Cardiac septum (tissue), 1 donor: ENCODE measurements at places on chromosomes 5 and 9.

- DNase-seq = no peak
These were observed 146.5 kb downstream of the MEF2C start for GRCh38 chr5:88736494-88736893.

GRCh38 chr5:109199799-109200620, 209.8 kb downstream of the PJA2 start:
- DNase-seq = no peak

DNA sequence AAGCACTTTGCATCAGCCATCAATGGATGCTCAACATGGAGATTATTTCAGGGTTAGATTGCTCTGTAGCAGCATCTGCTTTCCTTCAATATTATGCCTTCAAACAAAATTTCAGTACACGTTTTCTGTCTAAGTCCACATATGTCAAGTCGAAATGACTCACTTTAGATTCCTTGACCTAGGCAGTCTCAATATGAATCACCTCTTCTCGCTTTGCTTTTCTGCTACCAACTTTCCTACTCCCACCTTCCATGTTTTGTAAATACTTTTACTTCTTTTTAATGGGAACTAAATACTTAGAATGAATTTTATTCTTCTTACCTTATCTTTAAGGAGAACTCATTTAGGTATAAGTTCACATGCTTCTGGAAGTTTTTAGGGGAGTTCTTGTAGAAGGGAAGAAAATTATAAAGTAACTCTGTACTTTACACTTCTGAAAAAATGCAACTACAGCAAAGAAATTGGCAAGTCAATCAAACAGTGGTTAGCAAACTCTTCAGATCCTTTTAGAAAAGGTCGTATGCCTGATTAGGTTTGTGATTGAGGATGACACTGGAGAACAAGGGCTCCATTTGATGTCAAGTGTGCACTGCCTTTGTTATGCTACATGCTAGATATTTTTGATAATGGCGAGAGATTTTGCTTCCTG, 478.5 kb upstream of the SMARCA2 start:
- DNase-seq = no peak

DNA sequence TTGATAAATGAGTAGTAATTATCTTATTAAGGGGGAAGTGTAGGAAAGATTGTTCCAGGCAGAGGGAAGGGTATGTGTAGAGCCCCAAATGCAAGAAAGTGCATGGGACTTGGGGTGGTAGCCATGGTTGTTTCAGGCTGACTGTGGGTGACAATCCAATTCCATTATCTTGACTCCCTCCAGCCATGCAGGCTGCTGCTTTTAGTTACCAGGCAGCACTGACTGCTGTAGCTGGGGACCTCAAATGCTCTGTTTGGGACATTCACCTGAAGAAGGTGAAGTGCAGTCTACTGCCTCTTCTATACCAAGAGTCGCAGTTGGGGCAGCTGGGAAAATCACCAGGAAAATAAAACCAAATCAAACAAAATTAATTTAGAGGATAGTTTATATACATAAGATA, 102.4 kb upstream of the NR3C1 start:
- no peak for DNase-seq

- no peak for DNase-seq
These were observed 32.3 kb upstream of the UBTD2 start for GRCh38 chr5:172315587-172316493.

DNA sequence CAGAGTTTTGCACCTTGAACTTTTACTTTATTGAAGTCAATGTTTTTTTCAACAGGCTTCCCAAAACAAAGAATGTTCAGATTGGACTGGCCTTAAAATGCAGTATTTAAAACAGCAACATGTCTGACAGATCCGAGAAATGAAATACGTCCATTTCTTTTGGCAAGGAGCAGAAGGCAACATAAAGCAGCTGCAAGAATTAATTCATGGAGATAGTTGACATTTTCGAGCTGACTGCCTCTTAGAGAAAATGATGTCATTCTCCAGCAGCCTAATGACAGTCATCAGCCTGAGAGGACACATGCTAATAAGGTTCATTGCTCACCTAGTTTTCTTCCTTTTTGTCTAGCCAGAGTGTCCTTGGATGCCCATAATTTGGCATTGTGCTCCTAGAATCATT, 232.2 kb upstream of the SEMA6A start:
- no peak for DNase-seq

DNA sequence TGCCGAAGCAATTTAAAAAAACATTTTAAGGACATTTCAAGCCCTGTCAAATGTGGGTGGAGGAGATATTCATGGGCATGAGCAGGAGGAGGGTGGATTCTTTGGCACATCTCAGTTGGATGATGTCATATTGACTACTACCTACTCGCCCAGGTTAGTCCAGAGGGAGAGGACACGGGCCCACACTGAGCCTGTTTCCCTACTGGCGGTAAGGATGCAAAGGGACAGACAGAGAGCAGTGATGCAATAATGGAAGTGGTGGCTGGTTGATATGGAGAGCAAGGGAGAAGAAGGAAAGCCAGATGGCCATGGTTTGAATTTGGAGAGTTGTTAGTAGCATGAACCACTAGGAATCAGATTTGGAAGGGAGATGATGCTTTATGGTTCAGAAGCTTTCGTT, 34.1 kb upstream of the PDE8B start:
- no peak for DNase-seq

DNA sequence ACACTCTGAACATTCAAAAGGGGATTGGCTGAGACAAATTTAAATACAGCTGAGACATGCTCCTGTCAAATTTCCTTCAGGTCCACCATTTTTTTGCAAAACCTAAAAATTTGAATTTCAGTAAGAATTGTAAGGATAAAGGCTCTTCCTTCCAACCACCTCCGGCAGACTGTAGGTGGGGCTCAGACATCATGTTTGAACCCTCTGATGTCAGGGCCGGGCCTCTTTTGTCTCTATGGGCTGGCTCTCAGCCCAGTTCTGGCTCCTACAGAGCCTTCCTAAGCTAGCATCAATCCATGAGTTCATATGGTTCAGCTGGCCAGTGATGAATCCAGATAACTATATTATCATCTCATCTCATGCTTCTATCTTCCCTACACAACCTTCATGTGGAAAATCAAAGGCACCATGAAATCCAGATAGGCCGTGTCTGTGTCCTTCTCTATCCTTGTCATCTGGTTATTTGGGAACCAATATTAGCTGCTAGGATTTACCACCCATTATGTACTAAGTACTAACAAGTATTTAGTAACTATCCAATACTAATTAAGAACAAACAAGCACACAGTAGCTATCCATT, 44.2 kb downstream of the NIPSNAP3B start:
- no peak for DNase-seq

- no peak for DNase-seq
These were observed 33.1 kb downstream of the ATP6V0E1 start for GRCh38 chr5:173016598-173017046.

DNA sequence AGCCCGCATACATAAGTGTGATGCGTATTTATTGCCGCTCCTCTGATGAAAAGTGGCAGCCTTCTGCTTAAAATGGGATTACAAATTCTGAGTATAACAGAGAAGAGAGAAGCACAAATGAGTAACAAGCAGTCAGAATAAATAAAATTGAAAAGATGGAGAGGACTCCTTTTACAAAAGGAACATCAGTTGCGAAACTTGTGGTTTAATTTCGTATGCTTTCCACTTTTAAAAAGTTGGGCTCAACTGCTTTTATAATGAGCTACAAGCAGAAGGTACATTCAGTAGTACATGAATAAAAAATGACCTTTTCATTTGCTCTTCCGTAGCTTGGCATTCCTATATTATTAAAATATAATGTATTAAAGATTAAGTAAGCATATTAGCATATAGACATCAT, 320.0 kb downstream of the FBXL17 start:
- DNase-seq = no peak

DNA sequence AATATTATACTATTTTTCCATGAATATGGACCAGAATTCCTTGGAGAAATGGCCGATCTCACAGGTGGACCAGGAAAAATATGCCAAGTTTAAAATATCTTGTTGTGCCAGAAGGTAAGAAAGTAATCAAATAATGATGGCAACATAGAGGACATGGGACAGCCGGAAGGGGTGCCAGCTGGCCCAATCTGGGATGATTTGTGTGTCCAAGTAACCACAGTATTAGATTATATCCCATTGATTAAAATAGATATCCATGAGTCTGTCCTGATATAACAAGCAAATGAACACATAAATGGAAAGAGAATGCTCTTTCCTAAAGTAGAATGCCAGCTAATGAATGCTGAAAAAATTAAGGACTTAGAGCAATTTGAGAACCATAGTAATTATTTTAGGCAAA, 39.6 kb upstream of the ANKRD55 start:
- DNase-seq = no peak
